ENCODE measurements at places on chromosomes 3 and 15.

GRCh38 chr3:158339638-158340037 lies 229.7 kb downstream of the RSRC1 start:
- no peak for DNase-seq

- DNase-seq, result no peak
These were observed 68.3 kb downstream of the KLHL25 start for GRCh38 chr15:85726454-85726853.

DNA sequence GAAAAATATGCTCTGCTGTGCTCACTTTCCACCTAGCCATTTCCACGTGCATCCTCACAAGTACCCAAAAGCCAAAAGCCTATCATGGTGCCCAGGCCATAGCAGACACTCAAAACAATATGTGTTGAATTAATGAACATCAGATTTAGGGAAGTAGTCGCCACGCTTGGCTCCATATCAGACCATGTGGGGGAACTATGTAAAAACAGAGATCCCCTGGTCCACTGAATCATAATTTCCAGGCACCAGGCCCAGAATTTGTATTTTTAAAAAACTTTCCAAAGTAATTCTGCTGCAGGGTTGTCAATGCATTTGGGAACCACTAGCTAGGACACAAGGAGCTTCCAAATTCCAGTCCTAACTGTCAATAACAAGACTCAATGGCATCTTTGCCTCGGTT lies 77.3 kb downstream of the CNTN3 start:
- DNase-seq, result no peak

- DNase-seq, result no peak
These were observed 9.2 kb upstream of the TRAK1 start for GRCh38 chr3:42081838-42082473.

DNA sequence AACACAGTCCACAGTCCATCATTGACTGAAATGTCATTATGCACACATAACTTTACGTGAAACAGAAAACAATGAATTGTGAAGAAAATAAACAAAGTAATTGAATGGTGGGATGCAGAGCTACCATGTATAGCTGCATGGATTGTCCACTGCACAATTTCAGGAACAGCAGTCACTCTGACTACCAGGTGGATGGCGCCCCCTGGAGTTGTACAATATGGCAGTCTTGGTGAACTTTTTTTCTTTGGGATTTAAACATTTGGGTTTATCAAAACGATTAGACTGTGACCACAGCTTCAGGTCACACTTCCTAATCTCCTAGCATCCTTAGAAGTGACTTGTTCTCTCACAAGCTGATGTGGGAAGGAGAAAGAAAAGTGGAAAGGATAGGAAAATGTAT lies 48.9 kb upstream of the TCF12 start:
- peak; percentile 2 for DNase-seq

GRCh38 chr15:101191242-101191641 lies 60.6 kb downstream of the CHSY1 start:
- no peak for DNase-seq

All from effector CD8-positive, alpha-beta T cell (primary cell).